ENCODE measurements at places on chromosomes 1 and 21.

- no peak for DNase-seq
These were observed 34.3 kb upstream of the KCNA3 start for GRCh38 chr1:110708974-110709440.

- no peak for DNase-seq
These were observed 23.3 kb downstream of the WNT2B start for GRCh38 chr1:112532064-112532463.

GRCh38 chr21:24870633-24871032 lies 736.6 kb downstream of the MRPL39 start:
- DNase-seq: no peak

- no peak for DNase-seq
These were observed 6.8 kb upstream of the CNIH3 start for GRCh38 chr1:224609333-224609732.

DNA sequence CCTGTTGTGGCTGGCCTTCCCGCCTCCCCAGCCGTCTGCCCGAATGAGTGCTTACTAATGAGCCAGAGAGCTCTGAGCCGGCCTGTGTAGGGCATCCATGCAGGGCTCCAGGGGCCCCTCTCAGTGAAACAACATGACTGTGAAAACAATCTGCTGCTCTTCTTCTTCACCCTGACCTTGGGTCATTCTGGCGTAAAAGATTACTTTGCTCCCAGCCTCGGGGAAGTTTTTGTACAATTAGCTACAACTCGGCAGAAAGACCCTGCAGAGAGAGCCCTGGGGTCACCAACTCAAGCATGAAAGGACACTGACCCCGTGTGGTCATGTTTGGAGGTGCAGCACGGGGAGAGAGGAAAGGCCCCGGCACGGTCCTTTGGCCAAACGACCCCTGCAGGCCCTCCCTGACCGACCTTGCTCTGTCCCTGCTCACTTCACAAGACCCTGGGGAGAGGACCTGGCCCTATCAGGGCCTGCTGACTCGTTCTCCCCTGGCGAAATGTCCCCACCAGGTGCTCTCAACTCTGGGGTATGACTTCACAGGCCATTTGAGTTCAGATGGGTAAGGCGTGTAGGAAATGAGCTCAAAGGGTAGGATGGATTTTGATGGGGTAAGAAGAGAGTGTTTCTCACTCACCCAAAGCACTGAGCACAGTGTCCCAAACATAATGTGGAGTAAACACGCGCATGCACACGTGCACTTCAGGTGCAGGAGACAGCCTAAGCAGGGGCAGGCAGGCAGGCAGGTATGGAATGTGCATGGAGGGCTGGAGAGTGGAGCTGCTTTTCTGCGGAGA lies 22.9 kb upstream of the FAM20B start:
- DNase-seq: no peak

DNA sequence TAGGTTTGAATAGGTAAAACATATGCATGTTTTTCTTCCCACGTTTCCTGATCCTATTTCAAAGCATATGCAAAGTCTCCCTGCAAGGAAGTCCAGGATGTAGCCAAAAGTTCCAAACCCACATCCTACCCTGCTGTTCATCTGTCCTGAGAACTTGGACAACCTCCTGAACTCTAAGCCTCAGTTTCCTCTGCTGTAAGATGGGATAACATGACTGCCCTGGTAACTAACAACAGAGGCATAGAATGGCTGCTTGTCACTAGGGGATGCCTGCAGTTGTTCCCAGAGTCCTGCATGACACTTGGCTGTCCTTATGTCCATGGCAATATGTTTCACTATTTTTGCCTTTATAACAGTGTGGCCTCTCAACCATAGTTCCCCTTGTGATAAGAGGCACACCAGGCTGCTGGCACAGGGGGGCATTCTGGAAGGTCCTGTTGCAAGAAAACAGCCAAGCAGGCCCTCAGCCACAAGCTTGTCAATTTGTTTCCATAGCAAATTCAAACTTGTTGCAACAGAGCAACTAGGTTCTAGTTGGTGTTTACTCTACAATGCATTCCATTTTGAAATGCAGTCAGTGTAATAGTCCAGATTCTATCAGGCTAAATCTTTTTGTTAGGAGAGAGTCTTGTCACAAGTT lies 1.5 kb upstream of the HDGF start:
- no peak for DNase-seq

- no peak for DNase-seq
These were observed 188.4 kb downstream of the BACH1 start for GRCh38 chr21:29487154-29487553.

All from NCI-H2107 (cell line).